ENCODE measurements at places on chromosomes 13 and 19.

DNA sequence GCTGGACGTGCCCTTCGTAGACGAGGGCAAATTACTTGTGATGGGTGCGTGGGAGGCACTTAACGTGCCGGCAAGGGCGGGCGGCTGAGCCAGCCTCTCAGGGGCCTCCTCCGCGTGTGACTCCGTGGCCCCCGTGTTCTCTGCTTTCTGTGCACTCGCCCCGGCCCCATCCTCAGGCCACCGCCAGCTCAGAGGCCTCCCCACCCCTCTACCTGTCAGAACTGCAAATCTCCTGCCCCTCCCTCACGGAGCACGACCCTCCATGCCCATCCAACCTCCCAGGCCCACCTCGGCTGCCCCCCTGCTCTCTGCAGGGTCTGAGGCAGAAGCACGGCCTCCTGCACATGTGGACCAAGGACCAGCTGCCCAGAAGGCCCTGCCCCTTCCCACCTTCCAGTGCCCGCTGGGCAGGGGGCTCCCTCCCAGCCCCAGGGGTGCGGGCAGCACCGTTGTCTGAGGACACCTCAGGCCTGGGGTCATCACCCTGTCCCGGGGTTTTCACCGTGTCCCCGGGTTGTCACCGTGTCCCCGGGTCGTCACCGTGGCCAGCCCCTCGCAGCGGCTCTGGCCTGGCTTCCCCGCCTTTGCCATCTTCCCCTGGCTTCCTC is 44.5 kb downstream of the TMEM255B start:
- no peak for DNase-seq

DNA sequence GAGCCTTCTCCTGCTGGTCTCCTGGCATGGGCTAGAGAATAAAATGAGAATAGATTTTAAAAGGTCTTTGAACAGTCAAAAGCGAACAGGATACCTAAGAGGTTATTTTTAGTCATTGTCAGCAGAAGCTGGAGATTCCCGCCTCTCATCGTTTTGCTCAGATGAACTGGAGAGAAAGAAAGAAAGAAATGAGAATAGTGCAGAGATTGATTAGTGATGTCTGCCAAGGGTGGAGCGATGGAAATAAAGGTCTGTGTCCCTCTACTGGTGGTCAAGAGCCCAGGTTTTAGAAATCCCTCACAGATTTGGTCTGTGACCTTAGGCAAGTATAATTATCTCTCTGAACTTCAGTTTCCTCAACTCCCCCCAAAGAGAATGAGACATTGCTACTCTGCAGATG is 5.3 kb downstream of the NCAN start:
- no peak for DNase-seq

GRCh38 chr13:34086281-34086680 is 268.3 kb downstream of the RFC3 start:
- no peak for DNase-seq

- no peak for DNase-seq
Observed at GRCh38 chr13:32415019-32415418, 12.9 kb downstream of the N4BP2L1 start.

DNA sequence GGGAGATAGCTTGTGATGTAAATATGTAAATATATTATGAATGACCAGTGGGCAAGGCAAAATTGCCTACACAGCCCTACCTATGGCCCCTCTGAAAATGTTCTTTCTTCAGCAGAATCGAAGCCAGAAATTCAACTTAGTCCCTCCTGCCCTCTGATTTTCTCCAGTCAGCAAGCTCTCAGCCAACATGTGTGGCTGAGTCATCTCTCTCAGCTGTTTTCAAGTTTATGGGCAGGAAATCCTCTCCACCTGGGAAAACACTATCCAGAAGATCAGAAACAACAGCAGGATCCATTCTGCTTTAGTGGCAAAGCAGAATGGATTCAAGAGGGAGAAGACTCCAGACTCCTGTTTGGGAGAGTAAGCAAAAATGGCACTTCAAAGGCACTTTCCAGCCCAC is 8.9 kb upstream of the ZNF527 start:
- DNase-seq, result no peak

DNA sequence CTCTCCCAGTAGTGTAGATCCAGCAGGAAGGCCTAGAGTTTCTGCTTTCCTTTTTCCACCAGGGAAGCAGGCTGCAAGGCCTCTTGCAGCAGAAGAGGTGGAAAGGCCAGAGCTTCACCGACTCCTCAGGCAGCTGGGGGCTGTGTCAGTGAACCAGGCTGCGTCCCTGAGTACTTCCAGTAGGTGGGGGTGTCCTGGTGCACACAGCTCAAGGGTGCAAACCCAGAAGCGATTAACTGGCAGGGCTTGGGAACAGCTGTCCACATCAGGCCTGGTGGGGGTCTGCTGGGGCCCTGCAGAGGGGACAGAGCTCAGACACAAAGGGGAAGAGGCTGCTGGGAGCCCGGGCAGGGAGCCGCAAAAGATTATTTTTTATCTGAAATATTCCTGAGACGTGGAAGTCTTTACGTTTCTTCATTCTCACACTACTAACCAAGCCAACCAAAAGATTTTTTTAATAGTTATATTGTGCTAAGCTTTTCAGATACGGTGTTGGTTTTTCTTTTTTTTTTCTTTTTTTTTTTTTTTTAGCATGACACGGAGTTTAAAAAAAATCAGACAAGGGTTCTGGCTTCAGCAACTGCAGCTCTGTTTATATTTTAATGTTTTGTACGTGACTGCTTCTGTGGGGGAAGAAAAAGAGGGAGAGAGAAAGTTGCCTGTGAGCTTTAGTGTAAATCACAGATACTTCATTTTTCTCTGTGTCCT is 11.0 kb downstream of the TSHZ3 start:
- DNase-seq, result no peak

DNA sequence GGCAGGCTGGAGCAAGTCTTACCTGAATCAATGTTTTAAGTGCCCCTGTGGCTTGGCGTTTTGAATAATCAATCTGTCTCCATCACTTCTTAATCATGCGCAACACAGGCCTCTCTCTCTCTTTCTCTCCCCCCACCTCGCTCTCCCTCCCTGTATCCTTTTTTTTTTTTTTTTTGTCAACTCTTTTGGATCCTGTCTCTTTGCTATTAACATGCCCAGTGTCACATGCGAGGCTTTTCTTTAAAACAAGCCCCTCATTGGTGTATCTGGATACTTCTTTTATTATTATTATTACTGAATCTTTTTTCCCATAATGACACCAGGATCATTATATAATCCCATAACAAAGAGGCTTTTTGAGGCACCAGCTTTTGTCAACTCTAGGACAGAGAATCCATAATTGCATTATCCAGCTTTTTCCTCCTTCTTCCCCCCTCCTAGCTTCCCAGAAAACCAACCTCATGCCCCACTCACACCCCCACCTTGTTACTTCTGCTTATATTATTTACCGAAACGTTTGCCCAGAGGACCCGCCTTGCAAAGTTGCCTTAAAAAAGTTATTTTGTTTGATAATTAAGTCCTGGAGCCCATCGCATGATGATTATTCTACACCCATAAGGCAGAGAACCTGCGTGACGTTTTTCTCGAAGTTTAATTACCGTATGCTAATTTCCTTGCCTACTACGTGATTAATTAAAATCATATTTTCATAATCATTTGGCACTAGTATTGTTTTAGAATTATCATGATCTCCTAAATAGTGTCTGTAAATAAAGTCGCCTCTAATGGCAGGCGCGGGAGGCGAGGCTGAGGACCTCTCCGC is 148.1 kb upstream of the ZNF536 start:
- no peak for DNase-seq

DNA sequence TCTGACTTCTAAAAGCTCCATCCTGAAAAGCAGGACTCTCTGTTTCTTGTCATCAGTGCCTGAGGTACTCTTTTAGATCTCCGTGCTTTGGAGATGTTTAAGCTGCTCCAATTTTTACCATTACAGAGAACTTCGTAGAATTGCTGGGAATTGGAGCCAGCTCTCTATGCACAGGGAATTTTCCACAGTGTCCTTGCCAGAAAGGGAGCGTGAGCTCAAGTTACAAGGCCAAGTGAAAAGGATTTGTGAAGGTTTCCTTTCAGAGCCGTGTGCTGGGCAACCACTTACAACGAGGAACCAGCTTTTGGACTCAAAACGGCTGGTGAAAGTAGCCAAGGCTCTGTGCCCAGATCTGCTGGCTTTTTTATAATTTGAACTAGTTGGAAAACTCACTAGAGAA is 82.6 kb downstream of the NUFIP1 start:
- DNase-seq, result no peak

GRCh38 chr13:27112006-27112405 is 59.6 kb downstream of the USP12 start:
- no peak for DNase-seq

DNA sequence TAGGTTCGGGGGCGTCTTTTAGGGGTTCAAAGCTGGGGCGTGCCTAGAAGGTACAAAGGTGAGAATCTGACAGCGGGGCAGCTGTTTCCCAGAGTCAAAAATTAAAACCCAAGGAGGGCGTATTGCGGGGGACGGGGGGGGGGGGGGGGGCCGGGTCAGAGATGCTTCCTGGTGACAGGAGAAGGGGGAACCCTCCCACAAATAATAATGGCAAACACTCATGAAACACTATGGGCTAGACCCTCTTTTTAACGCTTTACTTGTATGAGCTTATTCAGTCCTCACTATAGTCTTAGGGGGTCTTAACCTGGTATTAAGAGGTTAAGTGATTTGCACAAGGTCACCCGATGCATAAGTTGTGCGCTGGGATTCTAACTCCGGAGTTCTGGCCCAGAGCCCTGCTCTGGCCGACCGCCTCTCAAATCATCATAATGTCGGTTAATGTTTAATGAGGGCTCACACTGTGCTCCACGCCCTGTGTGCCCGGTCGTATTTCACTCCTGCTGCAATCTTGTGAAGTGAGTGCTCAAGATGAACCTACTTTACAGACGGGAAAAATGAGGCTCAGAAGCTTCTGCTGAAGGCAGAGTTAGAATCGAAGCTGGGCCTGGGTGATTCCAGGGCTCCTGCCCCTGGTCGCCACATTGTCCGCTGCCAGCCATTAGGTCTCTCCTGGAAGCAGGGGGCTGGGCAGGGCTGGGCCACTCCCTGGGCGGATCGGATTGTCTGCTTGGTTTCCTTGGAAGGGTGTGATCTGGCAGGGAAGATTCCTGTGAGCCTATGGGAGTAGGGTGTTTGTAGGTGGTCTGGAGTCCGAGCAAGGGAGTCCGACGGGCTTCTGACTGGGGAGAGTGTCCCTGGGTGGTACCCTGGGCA is 964 bp downstream of the PAK4 start:
- no peak for DNase-seq

DNA sequence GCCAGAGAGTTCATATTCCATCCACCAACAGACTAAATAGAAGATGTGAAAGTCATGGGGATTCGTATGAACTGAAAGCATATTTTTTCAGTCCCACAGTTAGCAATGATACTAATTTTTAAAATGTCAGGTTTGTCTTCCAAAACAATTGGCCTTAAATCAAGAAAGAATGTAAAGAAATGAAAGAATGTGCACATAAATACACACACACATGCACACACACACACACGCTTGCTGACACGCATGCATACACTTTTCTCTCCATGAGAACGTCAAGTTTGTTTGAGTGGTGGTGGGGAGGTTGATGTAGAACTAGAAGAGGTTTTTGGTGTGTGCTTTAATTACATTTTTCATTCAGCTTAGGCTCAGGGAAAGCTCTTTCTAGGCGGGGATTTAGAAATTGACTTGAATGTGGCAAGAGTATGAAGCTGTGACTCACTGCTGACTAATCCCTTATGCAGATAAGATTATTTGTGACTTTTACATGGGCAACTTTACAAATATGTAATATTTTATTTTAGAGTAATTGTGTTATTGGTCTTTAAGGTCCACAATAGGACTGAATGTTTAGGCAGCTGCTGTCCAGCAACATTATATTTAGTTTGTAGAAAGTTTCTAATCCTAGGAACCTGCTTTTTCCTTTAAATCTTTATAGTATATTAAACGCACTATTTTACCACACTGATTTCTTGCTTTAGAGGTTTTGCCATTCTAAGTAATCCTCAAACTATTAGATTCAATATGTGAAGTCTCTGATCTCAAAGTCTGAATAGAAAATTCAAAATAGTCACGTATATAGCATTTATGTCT is 18.8 kb downstream of the FLT1 start:
- no peak for DNase-seq
